ENCODE measurements at places on chromosomes 6 and 20.

GRCh38 chr6:109961611-109962041 lies 16.5 kb upstream of the GPR6 start:
- DNase-seq, result no peak

DNA sequence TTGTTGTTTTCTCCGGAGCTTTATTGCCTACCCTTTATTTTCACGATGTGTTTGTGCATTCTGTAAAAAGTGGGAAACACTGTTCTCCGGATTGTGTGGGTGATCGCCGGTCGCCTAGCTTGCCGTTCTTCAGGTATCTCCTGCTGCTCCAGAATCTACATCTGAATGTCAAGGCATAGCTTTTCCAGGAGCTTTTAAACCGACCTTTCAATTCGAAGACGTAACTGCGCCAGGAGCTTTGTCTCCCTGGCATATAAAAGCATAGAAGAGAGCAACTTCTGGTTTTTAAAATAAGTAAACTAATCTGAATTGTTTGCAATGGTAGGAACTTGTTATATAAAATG lies 96.0 kb downstream of the HFE start:
- no peak for DNase-seq

GRCh38 chr6:170174771-170175643 lies 115.9 kb downstream of the DLL1 start:
- DNase-seq, result no peak

- no peak for DNase-seq
Observed at GRCh38 chr20:43375591-43375990, 82.1 kb upstream of the SRSF6 start.

- DNase-seq, result peak; percentile 95
Observed at GRCh38 chr20:1619861-1620444, at the start of gene SIRPB1. TSS of gene SIRPB1 (minus strand) at chr20:1620009. CDS start at chr20:1619944, 65 bp downstream.

Data from GF-D8 (cell line).